ENCODE measurements at places on chromosomes 7 and 10.

DNA sequence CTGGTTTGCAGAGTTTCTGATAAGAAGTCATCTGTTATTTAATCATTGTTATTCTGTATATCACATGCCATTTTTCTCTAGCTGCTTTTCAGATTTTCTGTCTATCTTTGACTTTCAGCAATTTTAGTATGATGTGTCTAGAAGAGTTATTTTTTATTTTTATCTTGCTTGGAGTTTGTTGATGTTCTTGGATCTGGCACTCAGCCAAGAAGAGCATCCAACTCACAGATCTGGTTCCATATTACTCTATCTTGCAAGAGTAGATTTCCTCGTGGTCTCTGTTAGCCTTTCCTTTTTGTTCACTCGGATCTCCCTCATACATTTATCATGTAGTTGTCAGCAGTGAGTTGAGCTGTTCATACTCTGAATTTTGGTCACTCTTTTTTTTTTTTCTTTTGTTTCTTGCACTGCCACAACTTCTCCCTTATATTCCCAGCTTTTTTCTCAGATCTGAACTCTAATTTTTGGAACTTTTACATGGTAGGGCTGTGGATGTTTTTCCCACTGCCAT lies 54.8 kb upstream of the CALCR start:
- DNase-seq: no peak

DNA sequence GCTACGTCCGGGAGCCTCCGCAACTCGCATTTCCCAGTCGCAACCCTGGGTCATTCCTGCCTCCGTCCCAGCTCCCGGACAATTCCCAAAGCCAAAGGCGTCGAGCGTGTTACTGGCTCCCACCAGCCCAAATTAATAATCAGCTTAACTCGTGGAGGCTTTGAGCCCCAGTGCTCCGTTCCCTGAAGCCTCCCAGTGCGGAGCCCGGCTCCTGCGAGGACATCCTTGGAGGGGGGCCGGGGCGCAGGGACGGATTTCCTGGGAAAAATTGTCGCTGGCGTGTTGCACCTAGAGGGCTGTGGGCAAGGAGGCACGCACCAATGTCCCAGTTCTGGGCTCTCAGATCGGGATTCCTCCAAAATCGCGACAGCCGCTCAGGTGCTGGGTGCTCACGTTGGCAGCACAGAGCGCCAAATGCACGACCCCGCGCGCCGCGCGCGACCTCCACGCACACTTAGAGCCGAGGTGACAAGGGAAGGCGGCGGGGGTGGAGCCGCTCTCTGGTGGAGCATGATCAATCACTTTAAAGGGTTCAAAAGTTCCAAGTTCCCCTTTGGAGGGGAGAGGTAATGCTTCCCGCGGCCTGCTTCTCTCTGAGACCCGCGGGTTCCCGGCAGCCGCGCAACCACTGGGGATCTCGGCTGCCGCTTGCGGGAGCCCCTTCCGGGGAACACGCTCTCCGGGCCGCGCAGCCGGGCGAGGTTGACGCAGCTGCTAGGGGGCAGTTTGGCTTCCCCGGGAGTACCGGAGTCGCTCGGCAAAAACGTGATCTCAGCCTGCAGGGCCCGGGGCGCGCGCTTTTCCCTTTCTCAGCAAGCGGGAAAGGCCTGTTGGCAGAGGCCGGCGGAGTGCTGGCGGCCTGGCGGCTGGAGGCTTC lies 25.5 kb downstream of the SKIDA1 start:
- peak; percentile 29 for DNase-seq

- no peak for DNase-seq
These were observed 2.0 kb downstream of the STK32C start for GRCh38 chr10:132305654-132306342.

DNA sequence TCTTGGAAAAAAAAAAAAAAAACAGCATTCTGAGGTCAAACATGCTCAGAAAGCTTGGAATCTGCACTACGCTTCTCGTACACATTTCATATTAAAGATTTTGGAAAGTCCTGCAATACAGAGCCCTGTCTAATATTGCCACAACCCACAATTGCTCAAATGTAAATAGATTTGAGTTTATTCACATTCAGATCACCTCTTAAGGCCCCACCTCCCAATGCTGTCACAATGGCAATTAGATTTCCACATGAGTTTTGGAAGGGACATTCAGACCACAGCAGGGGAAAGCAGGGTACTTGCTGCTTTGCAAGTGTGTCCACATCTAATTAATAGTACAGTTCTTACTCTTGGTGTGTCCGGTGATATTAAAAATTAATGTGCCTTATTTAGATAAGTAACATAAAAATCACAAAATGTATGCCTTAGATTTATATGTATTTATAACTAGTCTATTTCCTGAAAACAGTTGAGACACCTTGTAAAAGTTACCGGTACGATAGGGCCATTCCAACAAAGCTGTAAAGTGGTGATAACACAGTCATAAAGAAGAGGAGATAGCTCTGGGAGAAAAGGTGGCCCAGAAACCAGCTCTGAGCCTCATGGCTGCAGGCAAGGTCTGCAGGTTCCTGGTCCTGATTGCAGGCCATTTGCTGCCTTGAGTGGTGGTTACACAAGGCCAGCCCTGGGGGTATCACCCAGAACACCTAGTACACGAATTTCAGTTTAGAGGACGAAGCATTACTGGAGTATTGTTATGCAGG lies 27.9 kb downstream of the EGFR start:
- no peak for DNase-seq

DNA sequence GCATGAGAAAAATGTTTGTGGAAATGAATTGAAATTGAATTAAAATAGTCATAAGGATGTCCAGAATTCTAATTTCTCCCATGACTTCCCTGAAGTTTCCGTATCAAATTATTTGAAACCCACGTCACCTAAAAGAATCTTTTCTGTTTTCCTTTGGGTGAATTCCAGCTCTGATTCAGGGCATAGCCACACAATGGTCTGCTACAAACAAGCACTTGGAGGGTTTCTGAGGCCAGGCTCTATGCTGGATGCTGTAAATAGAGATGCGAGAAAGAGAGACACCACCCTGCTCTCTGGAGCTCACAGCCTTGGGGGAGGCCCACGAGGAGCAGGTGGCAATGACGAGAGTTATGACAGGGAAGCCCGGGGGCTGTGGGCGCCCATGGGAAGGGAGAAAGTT lies 33.6 kb downstream of the GHRHR start:
- DNase-seq: no peak

Measured in activated naive CD4-positive, alpha-beta T cell treated with anti-CD3 and anti-CD28 coated beads for 36 hours (primary cell).